Fibroblast of skin of left quadriceps (primary cell): ENCODE measurements at places on chromosomes 3 and 15.

- no peak for DNase-seq
Measured at GRCh38 chr3:140766465-140766864, 88.6 kb downstream of the TRIM42 start.

- no peak for DNase-seq
Measured at GRCh38 chr3:157122832-157123427, 37.0 kb downstream of the CCNL1 start.

DNA sequence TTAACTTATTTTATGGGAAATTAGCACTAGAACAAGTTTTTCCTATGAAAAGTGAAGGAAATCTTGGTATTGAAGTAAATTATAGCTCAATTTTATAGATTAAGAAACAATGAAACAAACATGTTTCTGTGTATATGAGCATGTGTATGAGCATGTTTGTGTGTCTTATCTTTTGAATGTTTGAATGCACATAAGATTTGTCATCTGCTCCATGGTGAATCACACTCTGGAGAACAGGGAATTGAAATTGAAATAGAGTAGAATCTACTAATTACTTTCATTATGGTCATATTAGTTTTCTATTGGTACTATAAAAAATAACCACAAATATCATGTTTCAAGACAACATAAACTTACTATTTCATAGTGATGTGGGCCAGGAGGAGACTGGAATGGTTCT is 646.6 kb downstream of the OTOL1 start:
- no peak for DNase-seq

DNA sequence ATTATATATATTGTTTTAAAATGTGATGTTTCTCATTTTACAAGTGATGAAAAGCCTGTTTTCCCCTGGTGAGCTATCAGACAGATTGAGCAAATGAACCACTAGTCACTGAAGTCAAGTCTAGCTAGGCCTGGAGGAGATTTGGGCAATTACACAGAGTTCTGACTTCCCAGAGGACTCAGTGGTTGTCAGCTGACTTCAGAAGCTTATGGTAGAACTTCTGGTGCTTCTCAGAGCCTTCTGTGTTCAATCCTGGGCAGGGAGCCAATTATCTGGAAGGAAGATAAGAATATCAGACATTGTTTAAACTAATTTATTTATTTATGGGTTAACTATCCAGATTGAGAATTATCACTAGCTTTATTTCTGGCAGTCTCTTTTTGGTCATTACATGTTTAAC is 37.7 kb upstream of the NAALADL2 start:
- DNase-seq: no peak

DNA sequence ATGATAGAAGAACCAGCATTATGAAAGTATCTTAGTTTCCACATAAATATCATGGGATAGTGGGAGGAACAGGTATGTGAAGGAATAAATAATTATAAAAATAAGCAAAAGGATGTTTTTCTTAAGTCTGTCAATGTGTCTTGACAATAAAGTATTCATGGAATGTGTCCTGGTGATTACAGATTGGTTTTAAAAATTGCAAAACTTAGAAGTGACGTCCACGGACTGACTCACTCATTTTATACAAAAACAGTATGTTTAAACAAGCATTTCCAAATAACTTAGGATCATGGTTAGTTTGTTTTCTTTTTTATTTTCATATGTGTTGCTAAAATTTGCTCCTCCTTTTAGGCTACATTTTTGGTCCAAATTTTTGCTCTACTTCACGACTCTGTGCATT is 687.0 kb upstream of the NECTIN3 start:
- no peak for DNase-seq

GRCh38 chr3:127017229-127017628 is 34.3 kb downstream of the PLXNA1 start:
- no peak for DNase-seq

- no peak for DNase-seq
Measured at GRCh38 chr3:55742022-55742831, 255.1 kb upstream of the WNT5A start.

DNA sequence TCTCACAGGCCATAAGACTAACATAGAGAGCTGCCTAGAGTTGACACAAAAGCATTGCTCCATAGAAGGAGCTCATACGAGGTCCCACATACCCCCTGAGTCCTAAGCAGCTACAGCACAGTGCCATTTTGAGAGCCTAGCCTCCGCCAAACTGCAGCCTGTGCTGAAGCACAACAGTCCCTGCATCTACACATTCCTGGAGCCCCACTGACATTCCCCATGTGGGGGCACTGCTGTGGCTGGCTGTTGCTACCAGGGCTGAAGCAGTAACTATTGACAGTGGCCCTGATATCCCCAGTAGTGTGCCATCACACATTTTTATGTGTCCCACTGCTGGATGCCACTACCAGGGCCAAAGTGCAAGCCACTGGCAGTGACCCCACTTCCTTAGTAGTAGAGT is 80.3 kb downstream of the CERS3 start:
- DNase-seq: no peak

DNA sequence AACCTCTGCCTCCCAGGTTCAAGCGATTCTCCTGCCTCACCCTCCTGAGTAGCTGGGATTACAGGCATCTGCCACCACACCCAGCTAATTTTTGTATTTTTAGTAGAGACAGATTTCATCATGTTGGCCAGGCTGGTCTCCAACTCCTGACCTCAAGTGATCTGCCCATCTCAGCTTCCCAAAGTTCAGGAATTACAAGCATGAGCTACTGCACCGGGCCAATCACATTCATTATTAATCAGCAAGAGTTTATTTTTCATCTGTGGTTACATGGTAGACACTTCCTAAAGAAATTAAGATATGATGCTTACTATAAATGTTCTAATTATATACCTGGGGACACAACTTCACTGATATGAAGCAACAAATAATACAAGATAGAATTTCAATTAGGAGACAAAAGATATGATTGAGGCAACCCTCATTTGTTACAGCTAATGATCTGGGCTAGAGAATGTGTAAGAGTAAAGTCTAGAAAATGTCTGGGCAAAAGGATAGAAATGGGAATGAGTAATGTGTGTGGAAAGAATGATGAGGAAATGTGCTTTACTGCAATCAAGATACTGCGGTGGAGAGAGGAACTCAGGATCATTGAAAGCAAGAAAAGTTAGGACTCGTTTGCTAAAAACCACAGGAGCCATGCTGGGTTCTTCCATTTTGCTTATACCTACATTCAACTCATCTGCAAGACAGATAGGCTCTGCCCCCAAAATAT is 366.8 kb downstream of the ZIC1 start:
- DNase-seq: no peak

DNA sequence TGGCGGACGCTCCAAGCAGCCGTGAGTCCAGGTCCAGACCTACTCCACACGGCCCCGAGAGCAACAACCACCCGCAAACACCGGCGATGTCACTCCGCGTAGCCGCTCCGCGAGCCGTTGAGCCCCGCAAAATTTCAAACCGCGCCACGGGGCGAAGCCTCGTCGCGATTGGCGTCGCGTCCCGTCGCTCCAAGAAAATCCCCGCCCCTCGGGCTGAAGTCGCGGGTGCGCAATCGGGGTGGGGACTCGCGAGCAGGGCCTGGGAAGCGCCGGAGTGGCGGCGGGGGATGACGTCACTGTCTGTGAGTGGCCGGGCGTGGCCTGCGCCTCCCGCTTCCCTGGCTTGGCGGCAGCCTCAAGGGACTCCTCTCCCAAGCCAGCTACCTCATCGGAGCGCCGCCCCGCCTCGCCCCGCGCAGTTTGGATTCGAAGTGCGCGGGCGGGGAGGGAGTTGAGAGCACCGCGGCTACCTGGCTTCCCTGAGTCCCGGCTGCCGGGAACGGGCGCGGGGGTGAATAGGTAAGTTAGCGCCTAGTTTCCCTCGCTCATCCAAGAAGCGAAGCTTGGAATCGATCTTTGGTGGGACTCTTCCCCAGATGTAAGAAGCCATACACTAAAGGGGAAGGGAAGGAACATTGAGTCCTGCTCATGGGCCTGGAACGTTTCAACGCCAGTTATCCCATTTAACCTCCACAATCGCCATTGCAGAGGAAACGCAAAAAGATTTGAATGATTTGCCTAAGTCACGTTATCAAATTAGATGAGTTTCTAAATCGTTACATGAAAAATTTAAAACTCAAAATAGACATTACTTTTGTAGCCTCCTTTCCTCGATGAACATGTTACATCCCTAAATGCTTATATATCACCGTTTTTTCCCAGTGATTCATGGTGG is at the start of gene PRC1:
PRC1 (minus strand) TSS at position 119 of the 895 bp plus-strand sequence; CDS start at position 1, 118 bp downstream.
- peak; percentile 94 for DNase-seq

DNA sequence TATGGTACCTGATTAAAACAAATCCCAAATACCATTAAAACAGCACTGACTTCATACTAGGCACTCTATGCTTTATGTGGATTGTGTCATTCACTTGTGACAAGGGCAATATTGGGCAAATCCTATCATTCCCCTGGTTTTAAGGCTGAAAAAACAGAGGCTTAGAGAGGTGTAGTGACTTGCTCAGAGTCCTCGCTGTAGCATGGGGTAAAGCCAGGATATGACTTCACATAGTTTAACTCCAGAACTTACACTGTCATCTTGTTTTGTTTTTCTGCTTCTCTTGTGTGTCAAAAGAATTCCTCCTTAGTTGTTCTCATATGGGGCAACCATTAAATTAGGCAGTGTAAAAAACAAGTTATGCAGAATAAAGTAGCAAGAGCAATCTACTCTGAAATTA is 40.3 kb upstream of the ICE2 start:
- DNase-seq: no peak

GRCh38 chr3:9934235-9934621 is 594 bp downstream of the CRELD1 start:
- DNase-seq: no peak

- DNase-seq: no peak
Measured at GRCh38 chr3:134249296-134249841, 1.3 kb downstream of the RYK start.

- DNase-seq: no peak
Measured at GRCh38 chr3:27659279-27660021, 62.7 kb downstream of the EOMES start.

DNA sequence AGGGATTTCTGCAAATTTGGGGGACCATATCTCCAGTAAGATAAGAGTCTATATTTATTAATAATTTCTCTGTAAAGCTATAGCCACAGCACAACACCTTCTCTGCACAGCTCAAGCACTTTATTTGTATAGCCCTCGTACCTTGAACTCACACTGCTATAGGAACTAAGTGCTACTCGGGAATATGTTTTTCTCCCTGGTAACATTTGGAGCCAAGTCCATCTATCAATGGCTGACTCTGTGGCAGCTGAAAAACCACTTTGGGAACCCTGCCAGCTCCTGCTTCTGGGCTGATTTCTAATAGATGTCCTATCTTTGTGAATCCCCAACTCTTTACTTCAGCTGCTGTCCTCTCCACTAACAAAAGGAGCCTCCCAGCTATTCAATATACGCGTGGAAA is 298.5 kb downstream of the GBE1 start:
- peak; percentile 38 for DNase-seq

GRCh38 chr3:105285653-105286241 is 81.0 kb upstream of the ALCAM start:
- no peak for DNase-seq

DNA sequence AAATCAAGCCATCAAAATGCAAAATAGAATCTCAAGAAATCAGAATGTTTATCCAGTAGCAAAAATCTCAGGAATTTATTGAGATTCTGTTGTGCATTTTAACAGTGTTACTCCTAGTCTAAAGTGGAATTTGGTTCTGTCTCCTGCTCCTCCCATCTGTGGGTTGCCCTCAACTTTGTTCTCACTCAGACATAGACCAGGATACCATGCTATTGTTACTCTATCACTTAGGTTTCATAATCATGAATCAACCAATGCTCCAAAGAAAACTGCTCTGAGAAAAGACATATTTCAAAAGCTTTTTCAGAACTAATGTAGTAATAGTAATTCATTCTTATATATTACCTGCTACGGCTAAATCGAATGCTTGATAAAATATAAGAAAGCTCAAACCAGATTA is 274.7 kb downstream of the RBMS3 start:
- peak; percentile 9 for DNase-seq

DNA sequence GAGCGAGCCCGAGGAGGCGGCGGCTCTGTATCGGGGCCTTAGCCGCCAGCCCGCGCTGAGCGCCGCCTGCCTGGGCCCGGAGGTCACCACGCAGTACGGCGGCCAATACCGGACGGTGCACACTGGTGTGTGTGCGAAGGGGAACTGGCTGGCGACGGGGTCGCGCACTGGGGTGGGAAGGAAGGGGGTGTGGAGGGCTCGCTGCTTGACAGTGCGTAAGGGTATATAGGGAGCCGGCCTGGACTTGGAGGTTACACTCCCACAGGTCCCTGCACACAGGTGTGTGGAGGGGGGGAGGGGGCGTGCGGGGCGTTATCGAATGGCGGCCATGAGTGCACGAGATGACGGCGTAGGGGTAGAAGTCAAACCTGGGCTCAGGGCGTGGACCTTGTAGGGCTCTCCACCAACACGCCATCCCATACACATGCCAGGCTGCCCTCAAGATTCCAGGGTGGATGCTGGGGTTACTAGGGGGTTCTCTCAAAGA is 389 bp downstream of the APEH start:
- DNase-seq: no peak

DNA sequence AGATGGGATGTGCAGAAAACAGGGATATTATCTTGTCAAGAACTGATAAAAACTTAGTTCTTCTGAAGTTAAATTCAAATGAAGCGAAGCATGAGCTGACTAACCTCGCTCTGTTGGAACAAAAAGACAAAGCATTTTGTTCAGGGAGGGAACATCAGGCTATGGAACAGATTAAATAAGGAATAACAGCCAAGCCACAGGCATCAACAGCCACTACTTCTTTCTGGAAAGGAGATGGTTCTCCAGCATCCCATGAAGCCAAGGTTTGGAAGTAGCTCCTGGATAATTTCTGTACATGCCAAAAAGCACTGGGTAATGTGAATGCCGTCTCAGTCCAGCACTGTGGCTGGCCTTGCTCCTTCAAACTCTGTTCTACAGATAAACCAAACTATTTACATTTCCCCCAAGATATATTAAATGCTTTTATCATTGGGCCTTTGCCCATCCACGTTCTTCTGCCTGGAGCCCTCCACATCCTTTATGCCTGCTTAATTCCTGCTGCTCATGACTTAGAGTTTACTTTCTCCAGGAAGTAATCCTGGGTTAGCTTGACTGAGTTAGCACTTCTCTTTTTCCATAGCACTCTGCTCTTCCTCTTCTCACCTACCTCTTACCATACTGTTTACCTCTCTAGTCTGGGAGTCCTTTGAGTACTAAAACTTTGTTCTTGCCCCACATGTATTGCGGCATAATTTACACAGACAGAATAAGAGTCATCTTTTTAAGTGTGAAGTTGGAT is 232.0 kb downstream of the CLSTN2 start:
- DNase-seq: no peak
